ENCODE measurements at places on chromosomes 13 and 19.

- no peak for DNase-seq
Observed at GRCh38 chr19:2326699-2327360, 1.6 kb downstream of the LSM7 start.

DNA sequence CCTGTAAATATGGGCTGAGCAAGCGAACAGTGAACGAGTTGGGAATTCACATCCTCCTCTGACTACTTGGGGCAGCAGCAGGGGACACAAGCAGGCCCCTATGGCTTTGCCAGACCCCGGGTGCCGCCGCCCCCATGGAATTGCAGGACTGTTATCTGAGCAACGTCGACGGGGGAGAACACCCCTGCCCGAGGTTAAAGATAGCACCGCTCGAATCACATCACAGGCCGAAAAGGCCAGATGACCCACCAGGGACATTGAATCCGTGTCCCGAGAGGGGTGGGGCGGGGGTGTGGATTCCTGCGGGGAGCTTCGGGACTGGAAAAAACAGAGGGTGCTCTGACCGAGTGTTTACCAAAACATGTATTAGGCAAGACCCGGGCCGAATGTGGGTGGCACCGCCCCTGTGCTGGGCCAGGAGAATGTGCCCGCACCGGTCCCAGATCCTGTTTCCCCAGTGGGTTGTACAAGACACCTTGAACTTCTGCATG lies 9.1 kb downstream of the FEM1A start:
- DNase-seq, result no peak

DNA sequence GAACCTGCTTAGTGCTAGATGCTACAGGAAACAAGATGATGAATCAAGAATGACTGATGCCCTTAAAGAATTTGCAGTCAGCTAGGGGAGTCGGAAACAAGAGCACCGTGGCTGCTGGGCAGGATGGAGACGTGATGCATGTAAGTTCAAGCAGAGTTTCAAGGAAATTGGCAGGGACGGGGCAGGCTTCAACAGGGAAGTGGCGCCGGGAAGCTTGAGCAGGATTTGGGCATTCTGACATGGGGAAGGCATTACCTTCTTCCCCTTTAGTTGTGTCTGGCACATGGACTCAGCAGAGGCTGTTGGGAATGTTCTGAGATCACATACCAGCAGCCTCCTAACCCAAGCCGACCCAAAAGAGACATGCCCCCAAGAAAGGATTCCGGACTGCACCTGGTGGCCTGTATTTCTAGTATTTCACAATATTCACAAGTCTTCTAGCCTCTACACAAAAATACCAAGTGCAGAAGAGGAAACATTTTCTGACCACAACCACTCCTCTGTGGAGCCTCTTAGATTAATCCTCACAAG lies 138.2 kb downstream of the CRYL1 start:
- DNase-seq, result no peak

- DNase-seq, result no peak
Observed at GRCh38 chr13:24292481-24292880, 16.9 kb upstream of the C1QTNF9 start.

DNA sequence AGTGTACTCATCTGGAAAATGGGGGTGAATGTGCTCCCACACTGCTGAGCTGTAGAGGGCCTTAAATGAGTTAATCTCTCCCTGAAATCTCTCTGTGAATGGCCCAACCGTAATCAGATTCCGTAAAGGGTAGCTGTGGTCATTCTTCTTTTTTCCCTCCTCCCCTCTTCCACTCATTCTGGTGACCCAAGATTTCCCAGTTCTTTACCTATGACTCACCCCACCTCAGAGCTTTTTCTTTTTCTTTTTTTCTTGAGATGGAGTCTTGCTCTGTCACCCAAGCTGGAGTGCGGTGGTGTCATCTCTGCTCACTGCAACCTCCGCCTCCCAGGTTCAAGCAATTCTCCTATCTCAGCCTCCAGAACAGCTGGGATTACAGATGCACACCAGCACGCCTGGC lies 33.3 kb upstream of the MUC16 start:
- no peak for DNase-seq

- DNase-seq, result no peak
Observed at GRCh38 chr19:47228168-47228936, 2.6 kb downstream of the BBC3 start.

GRCh38 chr19:35644206-35644986 lies 2.9 kb downstream of the ETV2 start:
- peak; percentile 91 for DNase-seq

DNA sequence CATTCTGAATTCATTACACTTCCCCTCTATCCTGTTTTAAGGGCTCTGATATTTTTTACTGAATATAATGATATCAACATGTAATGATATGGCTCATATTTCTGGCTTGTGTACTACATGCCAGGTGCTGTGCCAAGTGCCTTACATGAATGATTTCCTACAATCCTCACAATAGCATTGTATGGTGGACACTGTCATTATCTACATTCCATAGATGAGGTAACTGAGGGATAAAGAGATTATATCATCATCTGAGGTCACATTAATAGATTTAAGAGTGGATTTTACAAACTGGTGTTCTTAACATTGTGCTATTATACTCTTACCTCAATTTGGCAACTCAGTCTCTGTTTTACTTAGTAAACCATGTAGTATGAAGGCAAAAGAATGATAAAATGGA lies 502.0 kb downstream of the LIG4 start:
- DNase-seq, result no peak

DNA sequence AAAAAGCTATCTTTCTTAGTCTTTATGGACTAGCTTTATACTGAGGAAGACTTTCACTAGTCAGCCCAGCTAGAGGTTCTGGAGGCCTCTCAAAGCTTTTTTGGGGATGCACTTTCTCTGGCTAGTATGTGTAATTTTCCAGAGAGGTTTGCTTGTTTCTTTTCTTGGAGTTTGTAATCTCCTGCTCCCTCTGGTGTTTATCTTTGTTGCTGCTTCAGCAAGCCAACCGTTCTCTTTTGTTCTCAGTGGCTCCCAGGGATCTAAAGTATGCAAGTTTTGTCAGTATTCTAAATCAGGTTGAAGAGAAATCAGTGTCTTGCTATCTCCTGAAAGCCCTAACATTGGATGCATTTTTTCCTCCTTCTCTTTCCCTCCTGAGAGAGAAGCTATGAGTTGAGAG lies 121.1 kb upstream of the MYO16 start:
- DNase-seq, result no peak

DNA sequence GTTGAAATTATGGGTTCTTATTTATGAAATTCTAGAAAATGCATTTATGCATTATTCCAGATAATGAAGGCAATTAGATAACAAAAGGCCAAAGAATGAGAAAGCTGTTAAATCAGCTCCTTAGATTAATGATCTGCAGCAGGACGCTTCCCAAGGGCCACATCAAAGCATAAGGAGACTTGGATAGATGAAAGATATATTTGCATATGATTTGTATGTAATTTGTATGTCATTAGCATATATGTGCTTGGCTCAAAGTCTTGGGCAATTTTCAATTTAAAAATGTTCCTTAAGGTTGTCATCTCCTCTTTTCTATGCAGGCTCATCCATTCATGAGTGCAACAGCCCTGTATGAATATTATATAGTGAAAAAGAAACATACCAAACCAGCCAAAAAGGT lies 126.8 kb upstream of the IRS2 start:
- no peak for DNase-seq

- no peak for DNase-seq
Observed at GRCh38 chr19:57903618-57904184, 12.7 kb downstream of the ZNF417 start.

GRCh38 chr13:113990321-113990837 lies 16.5 kb upstream of the C13orf46 start:
- no peak for DNase-seq

GRCh38 chr13:26476782-26477142 lies 80.7 kb upstream of the WASF3 start:
- no peak for DNase-seq

DNA sequence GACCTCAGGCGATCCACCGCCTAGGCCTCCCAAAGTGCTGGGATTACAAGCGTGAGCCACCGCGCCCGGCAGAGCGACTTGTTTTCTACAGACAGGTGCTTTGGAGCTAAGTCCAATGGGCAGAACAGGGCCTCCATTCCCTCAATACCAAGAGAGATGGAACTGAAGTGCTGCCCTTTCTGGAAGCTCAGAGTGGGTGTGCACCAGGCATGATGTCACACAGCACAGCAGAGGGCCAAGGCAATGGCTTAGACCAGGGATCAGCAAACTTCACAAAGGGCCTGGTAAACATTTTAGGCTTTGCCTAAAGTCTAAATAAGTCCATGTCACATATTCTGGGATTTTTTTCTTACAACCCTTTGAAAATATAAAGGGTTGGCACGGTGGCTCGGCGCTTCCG lies 21.3 kb downstream of the TLE6 start:
- DNase-seq, result no peak

DNA sequence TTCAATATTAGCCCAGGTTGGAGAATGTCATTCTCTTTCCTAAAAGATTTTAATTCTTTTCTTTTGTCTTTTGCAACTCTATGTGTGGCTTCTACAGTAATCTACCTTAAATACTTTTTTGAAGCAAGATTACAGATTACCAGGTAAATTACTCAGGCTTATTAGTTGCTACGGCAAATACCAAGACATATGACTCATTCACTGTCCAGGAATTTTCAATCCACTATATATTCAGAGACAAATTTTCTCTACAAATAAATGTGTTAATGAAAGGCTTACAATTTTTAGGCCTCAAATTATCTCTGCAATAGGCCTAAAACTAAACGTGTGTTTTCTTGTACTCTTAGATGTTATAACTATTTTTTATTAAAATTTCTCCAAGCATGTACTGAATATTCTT lies 631.3 kb downstream of the DIAPH3 start:
- DNase-seq, result no peak

DNA sequence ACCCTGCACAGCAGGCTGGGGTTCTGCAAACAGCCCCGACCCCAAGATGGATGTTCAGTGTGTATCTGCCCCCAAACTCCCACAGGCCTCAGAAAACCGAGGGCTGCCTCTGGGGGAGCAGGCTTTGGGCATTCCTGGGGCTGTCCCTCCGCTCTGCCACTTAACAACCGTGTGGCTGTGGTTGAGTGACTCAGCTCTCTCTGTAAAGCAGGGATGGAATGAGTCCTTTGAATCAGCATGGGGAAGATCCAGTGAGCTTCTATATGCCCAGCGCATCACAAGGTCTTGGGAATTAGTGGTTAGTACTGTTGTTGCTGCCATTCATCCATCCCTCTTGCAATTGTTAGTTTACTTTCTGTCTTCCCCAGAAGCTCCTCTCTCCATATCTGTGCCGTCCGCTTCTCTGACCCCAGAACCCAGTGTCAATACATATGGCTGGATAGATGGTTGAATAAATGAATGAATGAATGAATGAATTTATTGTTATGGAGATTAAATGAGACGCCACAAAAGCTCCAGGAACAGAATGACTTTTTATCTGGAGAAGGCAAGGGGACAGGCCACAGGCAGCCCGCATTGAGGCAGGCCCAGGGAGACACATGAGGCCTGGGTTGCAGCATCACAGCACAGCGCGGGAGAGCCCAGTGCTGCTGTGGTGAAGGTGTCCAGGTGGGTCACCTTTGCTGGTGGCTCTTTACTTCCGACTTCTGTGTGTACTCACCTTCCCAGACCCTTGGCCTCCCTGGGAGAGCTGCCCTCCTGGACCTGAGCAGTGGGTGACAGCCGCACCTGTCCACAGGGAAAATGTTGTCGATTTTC lies 89.2 kb downstream of the RGCC start:
- no peak for DNase-seq

- DNase-seq, result no peak
Observed at GRCh38 chr13:71722206-71722605, 144.8 kb downstream of the DACH1 start.

- DNase-seq, result no peak
Observed at GRCh38 chr13:19985219-19985556, 26.7 kb downstream of the ZMYM2 start.

DNA sequence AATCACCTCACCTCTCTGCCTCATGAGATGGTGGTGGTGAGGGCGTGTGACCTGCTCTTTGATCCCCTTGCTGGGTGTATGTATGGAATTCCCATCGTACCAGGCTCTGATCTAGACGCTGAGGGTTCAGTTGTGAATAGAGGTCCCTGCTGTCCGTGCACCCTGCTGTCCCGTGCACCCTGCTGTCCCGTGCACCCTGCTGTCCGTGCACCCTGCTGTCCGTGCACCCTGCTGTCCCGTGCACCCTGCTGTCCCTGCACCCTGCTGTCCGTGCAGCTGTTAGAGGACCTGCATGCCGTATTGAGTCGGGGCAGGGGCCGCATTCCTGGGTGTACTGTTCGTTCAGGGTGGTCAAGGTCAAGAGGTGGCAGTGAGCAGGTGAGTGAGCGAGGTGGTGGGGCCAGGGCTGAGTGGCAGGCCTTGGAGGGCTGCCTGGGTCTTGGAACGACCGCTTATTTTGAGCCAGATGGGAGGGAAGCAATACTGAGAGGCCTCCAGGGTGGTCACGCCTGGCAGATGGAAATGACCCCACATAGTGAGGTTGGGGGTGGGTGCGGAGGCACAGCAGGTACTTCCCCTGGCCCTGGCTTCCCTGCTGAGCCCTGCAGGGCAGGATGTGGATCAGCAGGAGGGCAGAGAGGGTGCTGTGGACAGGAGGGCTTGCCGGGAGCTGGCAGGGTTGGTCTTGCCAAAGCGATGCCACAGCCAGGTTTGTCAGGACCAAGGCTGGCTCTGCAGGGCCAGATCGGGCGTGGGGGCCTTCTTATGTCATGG lies 4.6 kb upstream of the EPN1 start:
- DNase-seq, result no peak

- DNase-seq, result no peak
Observed at GRCh38 chr13:25046985-25047511, 48.9 kb upstream of the PABPC3 start.

DNA sequence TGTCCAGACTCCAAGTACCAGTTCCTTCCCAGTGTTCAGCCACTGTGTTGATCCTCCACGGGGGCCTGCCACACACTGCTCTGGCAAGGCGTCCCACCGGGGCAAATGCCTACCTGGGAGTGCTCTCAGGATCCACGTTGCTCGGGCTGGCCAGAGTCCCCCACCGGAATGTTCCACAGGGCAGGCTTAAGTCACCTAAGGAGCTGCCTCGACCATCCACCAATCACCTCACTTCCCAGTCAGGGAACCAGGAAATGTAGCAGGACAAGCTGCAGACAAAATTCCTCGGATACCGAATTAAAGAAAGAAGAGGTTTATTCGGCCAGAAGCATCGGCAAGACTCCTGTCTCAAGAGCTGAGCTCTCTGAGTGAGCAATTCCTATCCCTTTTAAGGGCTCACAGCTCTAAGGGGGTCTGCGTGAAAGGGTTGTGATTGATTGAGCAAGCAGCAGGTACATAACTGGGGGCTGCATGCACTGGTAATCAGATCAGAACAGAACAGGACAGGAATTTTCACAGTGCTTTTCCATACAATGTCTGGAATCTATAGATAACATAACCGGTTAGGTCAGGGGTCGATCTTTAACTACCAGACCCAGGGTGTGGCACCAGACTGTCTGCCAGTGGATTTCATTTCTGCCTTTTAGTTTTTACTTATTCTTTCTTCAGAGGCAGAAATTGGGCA lies 56.9 kb upstream of the EDNRB start:
- DNase-seq, result no peak

GRCh38 chr19:5547881-5548280 lies 19.9 kb downstream of the TINCR start:
- no peak for DNase-seq

DNA sequence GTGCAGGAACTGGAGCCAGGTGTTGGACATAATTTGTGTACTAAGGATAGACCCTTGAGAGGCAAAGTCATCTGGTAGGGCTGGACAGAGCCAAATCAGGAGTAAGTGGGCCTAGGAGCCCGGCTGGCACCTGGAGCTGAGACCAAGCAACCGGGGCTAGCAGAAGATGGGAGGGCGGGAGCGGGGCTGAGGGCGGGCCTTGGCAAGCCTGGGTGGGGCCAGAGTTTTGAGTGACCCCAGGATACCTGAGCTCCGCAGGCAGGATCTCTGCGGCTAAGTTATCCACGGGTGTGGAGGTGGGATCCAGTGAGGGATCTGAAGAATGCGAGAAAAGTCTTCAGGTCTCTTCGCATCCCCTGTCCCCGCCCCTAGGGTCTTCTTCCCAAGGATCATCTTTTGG lies 8.2 kb downstream of the HOOK2 start:
- DNase-seq, result no peak

Measured in activated T-helper 1 cell treated with Interleukin-2 at 50 U/mL for 16 hours (primary cell).